Fibroblast of lung (primary cell): ENCODE measurements at places on chromosomes 3 and 15. TPM values are rescaled to one million over a fixed set of nuclear protein-coding genes. Genes with fewer than 3 reads are reported as not detected.

- H3K4me1 ChIP-seq, result peaks cover 17% of the 10 kb centered on the region
- H3K27me3 ChIP-seq, result no peaks in the 10 kb centered on the region
- H3K4me3 ChIP-seq, result no peak overlapping the region
- H3K36me3 ChIP-seq, result no peaks in the 10 kb centered on the region
- DNase-seq, result peak; percentile 15
Observed at GRCh38 chr3:170475092-170475685, 56.5 kb downstream of the CLDN11 start.

DNA sequence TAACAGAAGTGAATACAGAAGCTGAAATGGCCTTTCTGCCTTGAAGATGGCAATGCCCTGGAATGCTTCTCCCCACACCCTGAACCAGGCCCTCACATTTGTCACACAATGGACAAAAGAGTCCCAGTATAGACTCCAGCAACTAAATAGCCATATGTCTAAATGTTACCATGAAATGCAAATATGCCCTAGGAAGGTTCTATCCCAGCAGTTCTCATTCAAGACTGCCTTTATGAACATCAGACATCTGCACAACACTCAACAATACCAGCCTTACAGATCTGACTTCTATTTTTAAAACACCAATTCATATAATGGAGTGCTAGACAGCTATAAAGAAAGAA is 7.9 kb downstream of the ITGB5 start:
- H3K27ac ChIP-seq, result peak overlapping the region; percentile 57
- no peak overlapping the region for H3K4me3 ChIP-seq
- H3K4me1 ChIP-seq, result peaks cover 19% of the 10 kb centered on the region

- peaks cover 24% of the 10 kb centered on the region for H3K4me1 ChIP-seq
- H3K4me3 ChIP-seq, result peak overlapping the region; percentile 60
- DNase-seq, result no peak
- peak overlapping the region; percentile 74 for H3K27ac ChIP-seq
- H3K36me3 ChIP-seq, result no peaks in the 10 kb centered on the region
Observed at GRCh38 chr15:40941068-40941527, 12.0 kb downstream of the DLL4 start.

KLHL40 gene
- not detected in 2 replicates for total RNA-seq

GRCh38 chr3:45711931-45712330 is 22.7 kb downstream of the SACM1L start:
- H3K4me3 ChIP-seq, result no peak overlapping the region
- H3K27me3 ChIP-seq, result no peaks in the 10 kb centered on the region
- H3K4me1 ChIP-seq, result no peaks in the 10 kb centered on the region
- peaks cover 2% of the 10 kb centered on the region for H3K36me3 ChIP-seq

HTR3E gene
- total RNA-seq, result not detected in 2 replicates

GRCh38 chr15:70289191-70289955 is 191.7 kb upstream of the TLE3 start:
- no peaks in the 10 kb centered on the region for H3K4me1 ChIP-seq
- no peaks in the 10 kb centered on the region for H3K27me3 ChIP-seq
- no peak overlapping the region for H3K27ac ChIP-seq

DNA sequence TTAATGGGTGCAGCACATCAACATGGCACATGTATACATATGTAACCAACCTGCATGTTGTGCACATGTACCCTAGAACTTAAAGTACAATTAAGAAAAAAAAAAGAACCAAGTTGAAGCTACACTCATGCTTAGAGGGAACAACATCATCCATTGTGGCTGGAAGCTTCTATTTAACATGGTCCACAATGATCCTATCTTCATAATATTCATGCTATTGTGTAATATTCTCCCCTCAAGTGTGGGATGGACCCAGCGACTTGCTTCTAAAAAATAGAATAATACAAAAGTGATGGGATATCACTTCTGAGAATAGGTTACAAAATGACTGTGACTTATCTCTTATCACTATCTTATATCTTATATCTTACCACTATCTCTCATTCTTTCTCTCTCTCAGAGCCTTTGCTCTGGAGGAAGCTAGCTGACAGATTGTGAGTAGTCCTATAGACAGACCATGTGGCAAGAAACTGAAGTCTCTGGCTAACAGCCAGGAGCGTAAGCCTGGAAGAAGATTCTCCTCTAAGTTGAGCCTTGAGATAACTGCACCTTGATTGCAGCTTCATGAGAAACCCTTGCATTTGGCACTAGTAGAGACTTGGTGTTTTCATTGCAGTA is 198.5 kb upstream of the MRPL3 start:
- no peaks in the 10 kb centered on the region for H3K36me3 ChIP-seq
- no peak for DNase-seq
- H3K27ac ChIP-seq, result no peak overlapping the region
- H3K4me1 ChIP-seq, result no peaks in the 10 kb centered on the region
- no peak overlapping the region for H3K4me3 ChIP-seq
- H3K27me3 ChIP-seq, result no peaks in the 10 kb centered on the region

DNA sequence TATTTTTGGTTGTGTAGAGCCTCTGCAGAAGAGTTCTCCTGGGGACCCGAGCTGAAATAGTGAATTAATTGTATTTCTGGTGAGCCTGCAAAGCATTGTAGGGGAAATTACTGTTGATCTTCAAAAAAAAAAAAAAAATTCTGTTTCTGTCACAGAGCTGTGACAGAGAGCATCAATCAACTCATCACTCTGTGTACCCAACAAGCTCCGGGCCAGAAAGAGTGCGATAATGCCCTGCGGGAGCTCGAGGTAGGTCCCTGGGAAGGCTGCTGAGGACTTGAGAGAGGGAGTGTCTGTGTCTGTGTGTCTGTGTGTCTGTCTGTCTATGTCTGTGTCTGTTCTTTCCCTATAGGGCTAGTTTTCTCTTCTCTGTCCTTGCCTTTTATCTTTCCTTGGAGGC is 294.4 kb upstream of the TPM1 start:
- DNase-seq, result no peak
- peaks cover 3% of the 10 kb centered on the region for H3K4me1 ChIP-seq
- H3K4me3 ChIP-seq, result no peak overlapping the region
- no peaks in the 10 kb centered on the region for H3K36me3 ChIP-seq
- no peak overlapping the region for H3K27ac ChIP-seq
- no peaks in the 10 kb centered on the region for H3K27me3 ChIP-seq

TICRR gene
- 0.26 and 1.2 TPM in 2 replicates for total RNA-seq

- no peak overlapping the region for H3K27ac ChIP-seq
- DNase-seq, result no peak
- no peak overlapping the region for H3K4me3 ChIP-seq
- no peaks in the 10 kb centered on the region for H3K36me3 ChIP-seq
- no peaks in the 10 kb centered on the region for H3K27me3 ChIP-seq
Observed at GRCh38 chr3:186308549-186308948, 53.5 kb downstream of the DGKG start.

GRCh38 chr3:134277066-134277660 is 26.5 kb upstream of the RYK start:
- no peak overlapping the region for H3K4me3 ChIP-seq
- H3K27me3 ChIP-seq, result peaks cover 4% of the 10 kb centered on the region
- no peaks in the 10 kb centered on the region for H3K4me1 ChIP-seq
- DNase-seq, result no peak
- no peak overlapping the region for H3K27ac ChIP-seq

DNA sequence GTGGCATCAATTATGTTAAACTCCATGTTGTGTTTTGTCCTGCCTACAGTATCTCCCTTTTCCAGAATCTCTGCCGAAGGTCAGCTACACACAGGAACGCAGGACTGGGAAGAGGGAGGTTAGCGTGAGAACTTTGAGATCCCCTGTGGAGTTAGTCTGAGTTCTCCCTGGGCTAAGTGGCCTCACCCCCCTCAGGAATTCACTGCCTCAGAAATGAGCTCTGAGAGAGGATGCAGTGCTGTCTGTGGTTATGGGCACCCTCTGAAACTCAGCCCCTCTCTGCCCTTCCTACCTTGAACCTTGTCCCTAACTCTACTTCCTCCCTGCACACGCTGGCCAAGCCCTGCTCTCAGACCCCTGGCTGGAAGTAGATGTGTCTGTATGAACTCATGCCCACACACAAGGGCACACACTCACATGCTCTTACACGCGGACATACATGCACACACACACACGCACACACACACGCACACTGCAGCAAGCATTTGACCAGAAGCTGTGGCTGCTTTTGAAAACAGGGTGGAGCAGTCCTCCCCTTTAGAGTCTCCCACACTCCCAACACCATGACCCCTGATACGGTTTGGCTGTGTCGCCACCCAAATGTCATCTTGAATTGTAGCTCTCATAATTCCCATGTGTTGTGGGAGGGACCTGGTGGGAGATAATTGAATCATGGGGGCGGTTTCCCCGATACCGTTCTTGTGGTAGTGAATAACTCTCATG is 5.3 kb upstream of the VIPR1 start:
- H3K27ac ChIP-seq, result no peak overlapping the region
- H3K36me3 ChIP-seq, result no peaks in the 10 kb centered on the region
- H3K27me3 ChIP-seq, result peaks cover 16% of the 10 kb centered on the region
- H3K4me3 ChIP-seq, result no peak overlapping the region

GRCh38 chr15:62085740-62086139 is 19.0 kb downstream of the C2CD4A start:
- no peaks in the 10 kb centered on the region for H3K4me1 ChIP-seq
- no peak overlapping the region for H3K27ac ChIP-seq
- H3K27me3 ChIP-seq, result no peaks in the 10 kb centered on the region
- DNase-seq, result no peak

- H3K36me3 ChIP-seq, result peaks cover 2% of the 10 kb centered on the region
- no peak overlapping the region for H3K27ac ChIP-seq
- H3K4me3 ChIP-seq, result no peak overlapping the region
- H3K4me1 ChIP-seq, result peaks cover 15% of the 10 kb centered on the region
- no peak for DNase-seq
- H3K27me3 ChIP-seq, result no peaks in the 10 kb centered on the region
Observed at GRCh38 chr3:52084216-52084945, 28.0 kb upstream of the DUSP7 start.

DNA sequence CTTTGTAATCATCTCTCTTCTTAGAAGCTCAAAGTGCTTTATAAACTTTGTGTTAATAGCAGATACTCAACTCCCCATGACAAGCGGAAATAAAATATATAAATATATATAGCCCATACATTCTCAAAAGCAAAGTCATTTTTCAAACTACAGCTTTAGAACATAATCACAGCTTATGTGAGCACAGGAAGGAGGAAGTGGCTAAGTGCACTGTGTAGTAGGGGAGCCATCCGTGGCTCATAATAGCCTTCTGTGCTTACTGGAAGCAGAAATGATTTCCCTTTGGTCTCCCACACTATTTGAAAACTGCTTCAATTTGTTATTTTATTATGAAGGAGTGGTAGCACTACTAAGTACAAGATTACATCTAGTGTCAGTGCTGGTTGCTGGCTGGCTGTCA is 151.4 kb upstream of the ARL6 start:
- H3K27ac ChIP-seq, result no peak overlapping the region
- no peaks in the 10 kb centered on the region for H3K36me3 ChIP-seq
- no peak overlapping the region for H3K4me3 ChIP-seq
- H3K4me1 ChIP-seq, result no peaks in the 10 kb centered on the region
- no peak for DNase-seq

GRCh38 chr15:57251941-57252340 is 124.4 kb upstream of the CGNL1 start:
- H3K27ac ChIP-seq, result no peak overlapping the region
- peaks cover 3% of the 10 kb centered on the region for H3K4me1 ChIP-seq
- H3K36me3 ChIP-seq, result peaks cover 4% of the 10 kb centered on the region
- DNase-seq, result peak; percentile 25
- no peaks in the 10 kb centered on the region for H3K27me3 ChIP-seq

DNA sequence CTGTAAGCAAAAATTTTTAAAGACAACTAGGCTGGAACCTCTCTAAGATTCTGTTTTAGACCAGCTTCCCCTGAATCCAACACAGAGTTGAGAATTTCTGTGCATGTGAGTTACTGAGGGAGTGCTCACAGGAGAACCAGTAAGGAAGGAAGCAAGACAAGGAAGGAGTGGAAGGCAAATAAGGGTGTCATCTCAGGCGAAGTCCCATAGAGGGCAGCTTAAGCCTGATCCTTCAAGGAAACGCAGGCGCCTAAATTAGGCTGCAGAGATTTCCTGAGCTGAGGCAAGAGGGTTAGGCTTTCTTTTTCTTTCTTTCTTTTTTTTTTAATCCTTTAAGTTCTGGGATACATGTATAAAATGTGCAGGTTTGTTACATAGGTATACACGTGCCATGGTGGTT is 36.2 kb upstream of the COL6A6 start:
- no peaks in the 10 kb centered on the region for H3K27me3 ChIP-seq
- H3K4me3 ChIP-seq, result no peak overlapping the region
- H3K27ac ChIP-seq, result no peak overlapping the region
- H3K36me3 ChIP-seq, result no peaks in the 10 kb centered on the region
- DNase-seq, result peak; percentile 49
- H3K4me1 ChIP-seq, result no peaks in the 10 kb centered on the region

DPPA2 gene
- not detected in 2 replicates for total RNA-seq

DNA sequence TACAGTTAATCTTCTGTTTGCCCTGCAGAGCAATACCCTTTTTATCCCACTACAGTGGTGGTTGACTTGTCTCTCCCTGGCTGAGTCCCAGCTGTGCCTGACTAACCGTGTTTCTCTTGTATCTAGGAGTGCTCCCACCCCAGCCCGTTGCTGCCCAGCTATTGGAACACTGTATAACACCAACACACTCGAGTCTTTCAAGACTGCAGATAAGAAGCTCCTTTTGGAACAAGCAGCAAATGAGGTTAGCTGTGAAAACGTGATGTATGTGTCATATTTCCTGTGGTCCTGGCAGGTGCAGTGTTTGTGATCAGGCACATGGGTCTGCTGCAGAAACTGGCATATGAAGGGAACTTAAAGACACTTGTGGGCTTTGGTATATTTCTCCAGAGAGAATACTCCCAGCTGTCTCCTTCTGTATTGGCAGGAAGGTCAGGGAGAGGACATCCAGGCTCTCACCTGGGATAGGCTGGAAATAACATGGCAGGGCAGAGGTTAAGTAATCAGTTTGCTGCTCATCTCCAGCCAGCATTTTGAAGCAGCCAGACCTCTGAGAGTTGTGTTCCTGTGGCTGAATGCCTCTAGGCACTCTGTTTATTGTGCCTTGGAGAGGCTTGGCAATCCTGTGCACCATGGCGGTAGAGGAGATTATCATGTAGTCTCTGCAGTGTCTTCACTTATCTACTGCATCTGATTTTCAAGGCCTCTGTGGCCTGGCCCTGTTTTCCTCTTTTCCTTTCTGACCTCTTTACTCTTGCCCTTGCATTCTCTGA is 34.8 kb downstream of the ATG7 start:
- H3K4me3 ChIP-seq, result no peak overlapping the region
